ENCODE measurements at places on chromosomes 11 and 22.
A peak's percentile ranks its signal among the peaks of the same experiment; 100 is the strongest.

DNA sequence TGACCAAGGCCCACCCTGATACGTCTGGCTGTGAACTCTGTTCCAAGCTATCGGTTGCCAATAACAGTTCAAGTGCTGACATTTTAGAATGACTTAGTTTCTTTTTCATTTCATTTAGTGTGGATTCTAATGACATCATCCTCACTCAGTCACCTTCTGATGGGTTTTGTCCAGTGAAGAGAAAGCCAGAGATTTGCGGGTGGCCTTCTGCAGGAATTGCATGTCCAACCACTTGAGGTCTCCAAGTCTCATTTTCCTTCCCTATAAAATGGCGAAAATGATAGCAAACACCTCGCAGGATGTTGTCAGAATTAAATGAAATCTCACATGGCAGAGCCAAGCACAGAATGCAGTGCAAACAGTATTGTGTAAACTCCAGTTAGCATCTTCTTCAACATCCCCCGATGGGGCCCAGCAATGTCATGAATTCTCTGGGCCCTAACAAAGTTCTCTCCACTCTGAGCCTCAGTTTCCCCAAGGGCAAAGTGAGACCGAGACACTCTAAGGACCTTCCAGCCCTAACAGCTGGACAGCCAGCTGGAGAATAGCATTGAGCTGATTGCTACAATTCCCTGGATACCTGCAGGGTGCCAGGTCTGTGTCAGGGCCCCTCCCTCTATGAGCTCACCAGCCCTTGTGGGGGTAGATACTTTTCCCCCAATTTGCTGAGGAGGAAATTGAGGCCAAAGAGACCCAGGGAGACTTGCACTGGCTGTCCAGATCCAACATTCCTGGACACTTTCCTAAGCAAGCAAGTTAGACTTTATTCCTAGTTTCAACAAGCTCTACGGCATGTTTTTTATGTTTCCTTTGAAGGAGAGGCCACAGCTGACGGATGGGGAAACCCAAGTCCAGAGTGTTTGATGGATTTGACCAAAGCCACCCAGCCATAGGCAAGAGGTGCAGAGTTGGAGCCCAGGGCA lies 286.7 kb downstream of the MN1 start:
- DNase-seq: no peak

GRCh38 chr22:23180301-23180892 lies at the start of gene BCR:
Gene BCR (plus strand): TSS chr22:23180509. CDS start chr22:23180961, 452 bp downstream.
- peak; percentile 84 for DNase-seq

DNA sequence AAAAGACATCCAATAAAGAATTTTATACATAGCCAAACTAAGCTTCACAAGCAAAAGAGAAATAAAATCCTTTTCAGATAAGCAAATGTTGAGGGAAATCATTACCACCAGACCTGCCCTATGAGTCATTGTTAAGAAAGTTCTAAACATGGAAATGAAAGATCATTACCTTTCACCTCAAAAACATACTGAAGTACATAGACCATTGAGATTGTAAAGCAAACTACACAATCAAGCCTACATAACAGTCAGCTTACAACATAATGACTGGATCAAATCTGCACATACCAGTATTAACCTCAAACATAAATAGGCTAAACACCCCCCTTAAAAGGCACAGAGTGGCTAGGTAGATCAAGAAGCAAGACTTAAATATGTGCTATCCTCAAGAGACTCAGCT lies 501.0 kb upstream of the LUZP2 start:
- no peak for DNase-seq

- no peak for DNase-seq
These were observed 5.2 kb upstream of the ASCL2 start for GRCh38 chr11:2275334-2276279.

DNA sequence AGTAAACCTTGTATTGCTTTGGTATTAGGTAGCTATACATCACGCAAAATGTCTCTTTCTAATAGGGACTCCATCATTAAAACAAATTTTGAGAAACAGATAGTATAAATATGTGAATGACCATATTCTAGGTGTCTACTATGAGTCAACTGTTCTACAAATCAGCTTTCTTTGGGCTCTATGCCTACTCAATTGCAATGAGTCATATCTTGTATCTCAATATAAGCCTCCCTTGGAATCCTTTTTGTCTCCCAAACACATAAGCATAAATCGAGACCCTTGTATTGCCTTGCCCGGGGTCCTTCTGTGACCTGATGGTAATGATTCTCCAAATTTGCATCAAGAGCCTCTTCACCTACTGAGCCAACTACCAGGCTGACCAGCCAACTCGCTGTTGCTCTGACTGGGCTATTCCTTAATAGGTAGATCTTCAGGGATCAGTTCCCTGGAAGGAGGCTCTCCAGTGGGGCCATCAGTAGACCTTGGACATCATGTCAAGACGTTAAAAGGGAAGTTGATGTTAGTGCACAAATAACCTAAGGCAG lies 22.2 kb downstream of the BLID start:
- no peak for DNase-seq

DNA sequence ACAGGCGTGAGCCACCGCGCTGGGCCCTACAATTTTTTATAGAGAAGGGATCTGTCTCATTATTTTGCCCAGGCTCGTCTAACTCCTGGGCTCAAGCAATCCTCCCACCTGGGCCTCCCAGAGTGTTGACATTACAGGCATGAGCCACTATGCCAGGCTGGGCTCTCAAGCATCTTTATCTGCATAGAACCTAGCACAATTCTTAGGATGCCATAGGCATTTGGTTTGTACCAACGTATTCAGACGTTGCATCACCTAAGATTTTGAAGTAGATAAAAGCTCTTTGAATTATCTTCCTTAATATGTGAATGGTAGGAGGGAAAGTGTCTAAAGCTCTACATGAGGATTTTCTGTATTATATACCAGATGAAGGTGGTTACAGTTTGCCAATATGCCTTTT lies 30.5 kb downstream of the RTN3 start:
- no peak for DNase-seq

DNA sequence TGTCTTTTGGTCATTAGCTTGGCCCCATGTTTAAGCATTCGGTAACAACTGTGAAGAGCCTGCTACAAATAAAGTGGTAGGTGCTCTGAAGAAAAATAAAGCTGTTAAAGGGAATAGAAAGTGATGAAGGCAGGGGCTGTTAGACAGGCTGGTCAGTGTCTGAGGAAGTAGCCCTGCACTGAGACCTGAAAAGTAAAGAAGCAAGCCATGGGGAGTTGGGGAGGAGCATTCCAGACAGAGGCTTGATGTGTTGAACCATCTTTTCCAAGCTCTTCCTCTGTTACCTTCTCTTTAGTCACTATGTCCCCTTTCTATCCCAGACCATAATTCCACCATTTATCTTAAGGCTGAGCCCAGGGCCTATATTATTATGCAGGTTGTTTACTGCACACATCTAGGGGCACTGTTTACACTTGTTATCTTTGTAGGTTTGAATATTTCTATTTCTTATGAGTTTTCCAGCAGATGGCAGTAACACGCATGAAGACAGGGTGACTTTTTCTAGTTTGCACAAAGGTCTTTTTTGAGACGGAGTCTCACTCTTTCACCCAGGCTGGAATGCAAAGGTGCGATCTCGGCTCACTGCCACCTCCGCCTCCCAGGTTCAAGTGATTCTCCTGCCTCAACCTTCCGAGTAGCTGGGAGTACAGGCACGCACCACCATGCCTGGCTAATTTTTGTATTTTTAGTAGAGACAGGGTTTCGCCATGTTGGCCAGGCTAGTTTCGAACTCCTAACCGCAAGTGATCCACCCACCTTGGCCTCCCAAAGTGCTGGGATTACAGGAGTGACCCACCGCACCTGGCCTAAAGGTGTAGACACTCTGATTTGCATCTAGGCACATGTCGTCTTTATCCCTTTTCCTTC lies 23.0 kb downstream of the ZFTA start:
- DNase-seq: no peak

DNA sequence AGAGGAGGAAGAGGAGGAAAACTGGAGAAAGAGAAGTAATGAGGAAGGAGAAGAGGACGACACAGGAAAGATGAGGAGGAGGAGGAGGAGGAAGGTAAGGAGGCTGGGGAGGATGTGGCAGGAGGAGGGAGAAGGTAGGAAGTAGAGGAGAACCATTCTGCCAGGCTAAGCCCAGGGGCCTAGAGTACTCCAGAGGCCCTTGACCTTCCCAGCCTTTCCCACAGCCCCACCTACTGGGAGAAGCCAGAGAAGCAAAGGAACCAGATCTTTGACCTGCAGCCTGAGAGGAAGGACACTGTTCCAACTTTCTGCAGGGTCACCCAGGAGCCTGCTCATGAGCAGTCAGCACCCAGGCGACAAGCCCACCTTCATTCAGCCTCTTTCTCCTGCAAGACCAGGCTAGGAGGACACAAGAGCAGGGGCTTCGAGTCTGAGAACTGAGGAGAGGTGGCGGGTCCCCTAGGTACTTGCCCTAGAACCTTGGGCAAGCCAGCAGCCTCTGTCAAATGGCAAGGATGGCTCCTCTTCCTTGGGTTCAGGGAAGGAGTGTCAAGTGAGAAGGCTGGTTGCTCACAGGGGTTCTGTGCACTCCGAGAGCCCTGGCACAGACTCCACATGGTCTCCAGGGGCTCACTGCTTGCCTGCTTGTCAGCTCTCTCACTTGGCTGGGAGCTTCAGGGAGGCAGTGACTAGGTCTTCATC lies 27.9 kb upstream of the OAF start:
- DNase-seq: no peak

- no peak for DNase-seq
These were observed 163.3 kb upstream of the CCDC90B start for GRCh38 chr11:83449338-83449913.

GRCh38 chr22:35618427-35619223 lies 1.5 kb upstream of the MB start:
- DNase-seq: no peak

- peak; percentile 51 for DNase-seq
These were observed 679.9 kb upstream of the CCDC179 start for GRCh38 chr11:23540101-23540561.

DNA sequence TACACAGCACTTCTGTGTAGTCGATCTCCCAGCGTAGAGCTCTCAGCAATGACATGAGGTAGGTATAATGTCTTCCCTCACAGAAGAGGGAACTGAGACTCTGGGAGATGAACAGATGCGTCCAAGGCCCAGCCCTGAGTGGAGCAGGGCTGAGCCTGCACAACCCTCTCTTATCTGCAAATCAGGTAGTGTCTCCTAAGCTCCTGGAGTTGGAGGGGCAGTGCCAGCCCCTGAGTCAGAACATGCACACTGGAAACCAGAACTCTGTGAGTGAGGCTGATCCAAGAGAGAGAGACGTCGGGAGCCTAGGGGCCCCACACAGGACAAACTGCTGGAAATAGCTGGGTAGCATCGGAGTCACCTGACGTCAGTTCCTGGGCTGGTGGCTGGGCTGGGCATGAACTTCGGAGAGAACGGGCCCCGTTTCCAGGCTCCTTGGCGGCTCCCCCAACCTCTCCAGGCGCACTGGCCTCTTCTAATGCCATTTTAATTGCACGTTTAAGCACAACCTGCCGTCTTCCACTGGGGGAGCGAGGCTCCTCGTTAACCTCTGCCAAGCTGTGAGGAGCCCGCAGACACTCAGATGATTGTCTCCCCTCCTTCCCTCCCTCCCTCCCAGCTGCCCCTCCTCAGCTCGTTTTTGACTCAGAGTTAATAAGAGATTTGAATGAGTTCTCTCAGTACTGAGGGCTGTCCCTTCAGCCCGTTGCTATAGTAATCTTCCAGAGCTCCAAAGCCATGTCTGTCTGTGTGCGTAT lies 191.2 kb upstream of the TBCEL start:
- no peak for DNase-seq

DNA sequence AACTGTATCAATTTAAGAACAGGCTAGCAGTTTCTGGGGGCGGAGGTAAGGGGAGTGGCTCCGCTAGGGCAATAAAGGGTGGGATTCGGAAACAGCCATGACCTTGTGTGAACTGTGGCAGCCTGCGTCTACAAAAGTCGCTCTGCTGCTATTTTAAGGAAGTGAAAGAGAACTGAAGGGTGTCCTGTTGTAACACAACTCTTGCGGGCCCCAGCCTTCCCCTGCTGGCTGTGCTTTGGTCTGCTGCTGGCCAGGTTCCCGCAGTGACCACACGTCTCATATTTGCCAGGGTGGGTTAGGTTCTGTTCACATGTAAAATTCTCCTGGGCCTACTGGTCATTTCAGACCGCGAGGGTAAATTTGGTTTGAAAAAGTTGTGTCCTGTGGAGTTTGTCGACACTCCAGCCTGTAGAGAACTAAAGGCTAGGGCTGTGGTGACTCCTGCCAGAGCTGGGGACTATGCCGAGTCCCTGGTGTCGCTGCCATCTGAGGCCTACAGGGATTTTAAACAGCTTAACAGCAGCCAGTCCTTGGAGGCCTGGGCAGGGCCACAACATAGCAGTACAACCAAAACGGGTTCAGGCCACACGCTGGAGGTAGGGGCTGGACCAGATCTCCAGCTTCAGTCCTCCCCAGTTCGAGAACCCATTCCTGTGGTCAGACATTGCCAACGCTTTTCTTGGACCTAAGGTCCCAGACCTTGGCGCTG lies 1.1 kb upstream of the PPFIBP2 start:
- peak; percentile 86 for DNase-seq

GRCh38 chr11:134818516-134818915 lies 406.5 kb upstream of the B3GAT1 start:
- DNase-seq: no peak

DNA sequence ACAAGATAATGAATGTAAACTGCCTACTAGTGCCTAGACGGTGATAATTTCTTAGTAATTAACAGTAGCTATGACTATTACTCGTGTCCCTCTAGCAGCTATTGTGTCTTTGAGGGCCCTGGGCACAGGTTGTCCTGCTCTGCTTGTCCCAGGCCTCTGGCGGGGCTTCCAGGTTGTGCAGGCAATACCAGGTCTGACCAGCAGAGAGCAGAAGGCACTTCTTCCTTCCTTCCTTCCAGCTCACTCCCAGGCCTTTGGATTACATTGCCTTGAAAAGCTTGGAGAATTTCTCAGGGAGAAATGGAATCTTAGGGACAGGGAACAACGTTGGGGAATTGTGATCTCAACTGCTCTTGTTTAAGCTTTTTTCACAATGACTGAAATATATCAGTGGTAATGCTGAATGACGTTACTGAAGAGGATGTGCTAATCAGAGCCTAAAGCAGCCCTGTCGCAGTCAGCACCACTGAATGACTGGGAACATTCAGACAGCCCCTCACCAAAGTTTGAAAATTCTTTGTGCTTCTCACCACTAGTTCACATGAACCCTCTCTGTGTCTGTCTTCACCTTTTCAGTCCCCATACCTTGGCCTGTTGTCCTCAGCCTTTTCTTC lies 8.4 kb upstream of the CCKBR start:
- peak; percentile 64 for DNase-seq

DNA sequence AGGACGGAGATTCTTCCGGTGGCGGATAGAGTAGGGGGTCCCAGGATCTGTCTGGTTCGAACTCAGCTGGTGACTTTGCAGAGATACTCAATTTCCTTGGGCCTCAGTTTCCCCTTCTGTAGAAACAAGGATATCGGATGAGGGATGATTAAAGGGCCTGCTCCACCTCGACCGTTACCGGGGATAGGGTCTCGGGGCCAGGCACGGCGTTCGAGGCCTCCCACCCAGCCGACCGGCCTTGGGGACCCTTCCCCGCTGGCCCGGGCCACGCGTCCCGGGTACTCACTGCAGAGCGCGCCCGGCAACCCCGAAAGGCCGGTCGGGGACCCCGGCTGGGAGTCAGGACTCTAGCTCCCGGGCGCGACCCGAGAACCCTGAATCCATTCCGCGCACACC lies 321 bp downstream of the RHBDD3 start:
- no peak for DNase-seq

Data from GM10248 (cell line).